ENCODE measurements at places on chromosomes 11 and 22.

DNA sequence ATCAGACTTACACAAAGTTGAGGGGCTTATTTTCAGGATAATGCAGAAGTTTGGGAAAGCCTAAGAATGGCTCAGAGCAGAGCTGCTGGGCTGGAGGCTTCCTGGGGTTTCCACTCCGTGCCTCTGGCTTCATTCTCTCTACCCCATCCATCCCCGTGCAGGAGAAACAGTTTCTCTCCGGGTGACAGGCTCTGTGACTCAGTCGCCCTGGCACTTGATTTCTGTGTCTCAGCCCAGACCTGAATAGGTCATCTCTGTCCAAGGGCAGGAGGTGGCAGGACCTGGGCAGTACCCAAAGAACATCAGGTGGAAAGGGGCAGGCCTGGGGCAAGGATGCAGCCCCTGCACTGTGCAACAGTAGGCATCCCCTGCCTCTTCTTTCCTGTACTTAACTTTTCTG is 38.4 kb upstream of the RTL6 start:
- DNase-seq: no peak

GRCh38 chr22:19040888-19041703 is 81.1 kb downstream of the DGCR2 start:
- no peak for DNase-seq

- no peak for DNase-seq
Observed at GRCh38 chr22:49025791-49026493, 801.7 kb downstream of the BRD1 start.

DNA sequence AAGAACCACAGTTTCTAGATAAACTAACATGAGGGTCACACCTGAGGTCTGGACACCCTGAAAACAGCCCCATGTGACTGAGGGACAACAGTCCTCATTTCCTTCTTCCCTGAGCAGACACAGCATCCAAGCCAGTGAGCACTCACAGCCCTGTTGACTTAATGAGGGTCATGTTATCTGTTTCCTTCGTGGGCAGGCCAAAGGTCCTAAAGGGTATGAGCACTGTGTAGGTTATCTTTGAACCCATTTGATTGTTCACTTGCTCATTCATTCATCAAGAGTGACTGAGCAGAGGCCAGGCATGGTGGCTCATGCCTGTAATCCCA is 170.7 kb upstream of the B3GAT1 start:
- DNase-seq: no peak

GRCh38 chr11:3684819-3685172 is 13.6 kb upstream of the CHRNA10 start:
- no peak for DNase-seq

- DNase-seq: no peak
Observed at GRCh38 chr22:18022876-18023275, 1.5 kb downstream of the MICAL3 start.

DNA sequence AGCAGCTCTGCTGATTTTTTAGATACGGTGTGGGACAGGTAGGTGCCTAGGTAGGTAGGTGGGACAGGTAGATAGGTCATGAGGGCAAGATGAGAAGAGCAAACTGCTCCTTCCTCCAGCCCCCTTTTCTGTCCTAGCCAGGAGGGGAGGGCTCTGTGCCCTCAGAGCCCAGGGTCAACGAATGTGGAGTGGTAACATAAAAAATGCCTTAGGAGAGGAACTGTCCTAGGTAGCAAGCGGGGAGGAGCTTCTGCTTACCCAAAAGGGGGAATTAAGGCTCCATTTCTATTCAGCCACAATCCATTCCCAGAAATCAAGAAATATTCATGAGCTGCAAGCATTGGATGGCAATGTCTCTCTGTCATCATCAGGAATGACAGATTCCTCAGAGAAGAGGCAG is 234.8 kb downstream of the GRIK4 start:
- DNase-seq: no peak

- no peak for DNase-seq
Observed at GRCh38 chr22:28812516-28812915, 12.1 kb upstream of the XBP1 start.

- no peak for DNase-seq
Observed at GRCh38 chr11:112725636-112726035, 235.6 kb upstream of the NCAM1 start.

All from stimulated activated CD8-positive, alpha-beta memory T cell treated with anti-CD3 and anti-CD28 coated beads, Interleukin-4, amount 100 ng/mL, for 1 hour (primary cell).